Regular cardiac myocyte (primary cell): ENCODE measurements at places on chromosomes 16 and 17. TPM values are rescaled to one million over a fixed set of nuclear protein-coding genes. Genes with fewer than 3 reads are reported as not detected.

Gene ALDOC
- 46.6 and 129 TPM in 2 replicates for total RNA-seq

Gene IL32
- total RNA-seq: 7.1 and 32.4 TPM in 2 replicates

Gene ABI3
- total RNA-seq: under 0.01 and 0.58 TPM in 2 replicates

Gene CSH1
- not detected in 2 replicates for total RNA-seq

Gene GDPD3
- 0.56 and 0.77 TPM in 2 replicates for total RNA-seq

Gene KRT24
- not detected in 2 replicates for total RNA-seq

Gene CEMP1
- total RNA-seq: not detected in 2 replicates

Gene PLA2G10
- total RNA-seq: not detected in 2 replicates

Gene WSCD1
- 0.85 and 3.3 TPM in 2 replicates for total RNA-seq

Gene KREMEN2
- under 0.01 TPM in 1 of 2 replicates, not detected in the other for total RNA-seq

Gene CRISPLD2
- 3.3 and 14.1 TPM in 2 replicates for total RNA-seq

Gene KCNH4
- total RNA-seq: under 0.01 TPM in 1 of 2 replicates, not detected in the other

Gene CD300H
- total RNA-seq: not detected in 2 replicates

Gene HSPB9
- total RNA-seq: not detected in 2 replicates

Gene PLA2G15
- 22.8 and 40.9 TPM in 2 replicates for total RNA-seq

Gene FGF11
- 2.5 and 14.7 TPM in 2 replicates for total RNA-seq

Gene DNAH2
- 0.19 and 0.56 TPM in 2 replicates for total RNA-seq

Gene ASGR1
- 0.56 and 0.58 TPM in 2 replicates for total RNA-seq

Gene FBXL16
- under 0.01 TPM in 2 replicates for total RNA-seq

Gene MILR1
- total RNA-seq: 6.5 and 7.0 TPM in 2 replicates

Gene CDH1
- 0.28 and 1.3 TPM in 2 replicates for total RNA-seq

Gene TBC1D3G
- total RNA-seq: not detected in 2 replicates

Gene SLC13A2
- total RNA-seq: not detected in 2 replicates

Gene HASPIN
- 0.85 and 11.1 TPM in 2 replicates for total RNA-seq

Gene NIP7
- 17.5 and 40.5 TPM in 2 replicates for total RNA-seq

Gene SMARCE1
- total RNA-seq: 53.6 and 90.5 TPM in 2 replicates

Gene PYDC1
- not detected in 2 replicates for total RNA-seq

Gene OTOA
- under 0.01 TPM in 1 of 2 replicates, not detected in the other for total RNA-seq

Gene PSKH1
- 13.5 and 14.8 TPM in 2 replicates for total RNA-seq

Gene FBXO39
- under 0.01 and 0.56 TPM in 2 replicates for total RNA-seq

Gene SDK2
- total RNA-seq: 0.19 and 0.28 TPM in 2 replicates

Gene UTS2R
- total RNA-seq: not detected in 2 replicates

Gene SLC38A8
- total RNA-seq: not detected in 2 replicates

Gene COL1A1
- total RNA-seq: 508 and 731 TPM in 2 replicates

Gene PDF
- 6.2 and 15.7 TPM in 2 replicates for total RNA-seq

Gene COX11
- 39.7 and 60.8 TPM in 2 replicates for total RNA-seq

Gene PPY
- total RNA-seq: not detected in 2 replicates

Gene NATD1
- total RNA-seq: 1.7 and 2.8 TPM in 2 replicates

Gene ZFPM1
- 2.0 and 3.3 TPM in 2 replicates for total RNA-seq

Gene MYH13
- total RNA-seq: not detected in 2 replicates

Gene CYTH1
- total RNA-seq: 5.9 and 10.5 TPM in 2 replicates

Gene KCNJ12
- 0.38 and 1.7 TPM in 2 replicates for total RNA-seq

Gene SLFN12
- 41.2 and 43.1 TPM in 2 replicates for total RNA-seq

Gene NETO2
- total RNA-seq: 13.8 and 42.2 TPM in 2 replicates

Gene NECAB2
- total RNA-seq: not detected in 2 replicates

Gene AOC2
- total RNA-seq: 0.28 and 0.38 TPM in 2 replicates

Gene PRKCB
- not detected in 2 replicates for total RNA-seq
